ENCODE measurements at places on chromosomes 5 and 9.

- DNase-seq = peak; percentile 96
Observed at GRCh38 chr9:125746017-125746773, 978 bp upstream of the PBX3 start.

DNA sequence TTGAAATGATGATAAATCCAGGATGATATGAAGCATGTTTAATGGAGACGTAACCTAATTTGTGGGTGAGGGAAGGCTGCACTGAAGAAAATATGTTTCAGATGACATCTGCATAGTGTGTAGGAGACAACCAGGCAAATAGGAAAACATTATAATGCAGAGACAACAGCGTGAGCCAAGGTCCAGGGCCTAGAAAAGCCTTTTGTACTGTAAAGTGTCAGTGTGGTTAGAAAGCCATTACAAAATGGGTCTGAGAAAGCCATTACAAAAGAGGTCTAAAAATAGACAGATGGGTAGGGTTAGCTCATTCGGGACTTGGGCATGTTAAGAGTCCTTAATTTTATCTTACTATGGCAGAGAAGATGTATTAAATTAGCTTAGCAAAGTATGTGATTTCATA lies 14.9 kb upstream of the GABRG2 start:
- no peak for DNase-seq

DNA sequence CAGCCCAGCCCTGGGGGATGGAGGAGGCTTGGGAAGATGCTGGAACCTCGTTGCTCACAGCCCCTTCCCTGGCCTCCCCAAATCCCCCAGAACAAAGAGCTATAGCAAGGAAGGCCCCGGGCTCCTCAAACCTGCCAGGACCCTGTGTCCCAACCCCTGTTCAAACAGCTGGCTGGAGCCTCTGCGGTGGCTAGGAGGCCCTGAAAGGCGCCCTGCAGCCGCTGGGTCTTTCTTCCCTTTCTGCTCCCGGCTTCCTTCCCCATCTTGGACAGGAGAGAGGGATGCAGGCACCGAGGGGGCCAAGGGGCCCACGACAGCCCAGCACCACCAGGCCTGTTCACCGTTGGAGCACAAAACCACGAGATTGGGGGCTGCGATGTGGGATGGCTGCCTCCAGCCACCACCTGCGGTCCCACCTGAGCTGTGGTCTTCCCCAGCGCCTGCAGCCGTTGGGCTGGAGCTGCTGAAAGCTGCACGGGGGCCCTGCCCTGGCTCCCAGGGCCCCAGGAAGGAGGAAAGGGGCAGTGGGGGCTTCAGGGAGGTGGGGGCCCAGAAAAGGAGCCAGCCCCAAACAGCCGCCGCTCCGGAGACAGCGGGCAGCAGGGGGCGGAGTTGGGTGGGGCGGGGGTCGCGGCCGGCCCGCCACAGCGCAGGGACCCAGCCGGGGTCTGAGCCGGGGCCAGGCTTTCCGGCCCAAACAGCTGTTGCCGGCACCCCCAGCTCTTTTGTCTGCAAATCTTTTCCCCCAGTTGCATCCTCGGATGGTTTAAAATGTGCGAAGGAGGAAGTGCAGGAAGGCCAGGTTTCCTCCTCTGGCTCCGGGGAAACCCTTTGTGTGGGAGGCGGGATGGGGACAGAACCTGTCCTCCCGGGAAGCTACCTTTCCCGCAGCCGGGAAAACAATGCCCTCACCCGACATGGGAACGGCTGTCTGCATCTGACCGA lies 16.1 kb downstream of the NOTCH1 start:
- no peak for DNase-seq

DNA sequence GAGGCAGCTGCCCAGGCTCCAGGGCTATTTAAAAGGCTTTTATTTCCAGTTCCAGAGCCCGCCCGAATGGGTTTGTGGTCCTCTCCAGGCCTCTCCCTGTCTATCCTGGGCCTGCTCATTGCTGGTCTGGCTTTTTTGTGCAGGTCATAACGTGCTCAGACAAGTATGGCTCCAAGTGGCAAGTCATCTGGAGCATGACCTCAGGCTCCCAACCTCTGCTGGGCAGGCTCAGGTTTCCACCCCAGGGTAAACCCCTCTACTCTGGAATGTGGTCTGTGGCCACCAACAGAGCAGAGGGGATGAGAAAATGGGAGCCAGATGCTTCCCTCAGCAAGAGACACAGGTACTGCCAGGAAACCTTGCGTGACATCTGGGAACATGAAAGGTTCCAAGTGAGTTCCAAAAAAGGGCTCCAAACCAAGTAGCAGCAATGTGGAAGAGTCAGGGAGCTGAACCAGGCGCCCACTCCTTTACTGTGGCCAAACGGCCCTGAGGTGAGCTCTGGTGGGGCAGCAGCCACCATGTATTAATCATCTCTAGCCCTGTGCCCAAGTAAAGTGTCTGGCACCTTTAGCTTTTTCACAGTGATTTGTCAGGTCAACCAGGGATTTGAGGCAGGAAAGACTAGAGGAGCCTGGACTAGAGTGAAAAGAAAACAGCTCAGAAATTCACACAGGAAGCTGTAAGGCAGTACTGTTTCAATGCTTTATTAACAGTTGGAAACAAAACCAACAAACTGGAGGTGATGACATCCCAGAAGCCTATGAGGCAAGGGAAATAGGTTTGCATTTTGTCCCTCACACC lies 25.7 kb downstream of the PCDHGC5 start:
- no peak for DNase-seq

GRCh38 chr5:17127743-17128231 lies 89.6 kb upstream of the BASP1 start:
- no peak for DNase-seq

GRCh38 chr5:93794954-93795353 lies 53.6 kb upstream of the POU5F2 start:
- DNase-seq = no peak

DNA sequence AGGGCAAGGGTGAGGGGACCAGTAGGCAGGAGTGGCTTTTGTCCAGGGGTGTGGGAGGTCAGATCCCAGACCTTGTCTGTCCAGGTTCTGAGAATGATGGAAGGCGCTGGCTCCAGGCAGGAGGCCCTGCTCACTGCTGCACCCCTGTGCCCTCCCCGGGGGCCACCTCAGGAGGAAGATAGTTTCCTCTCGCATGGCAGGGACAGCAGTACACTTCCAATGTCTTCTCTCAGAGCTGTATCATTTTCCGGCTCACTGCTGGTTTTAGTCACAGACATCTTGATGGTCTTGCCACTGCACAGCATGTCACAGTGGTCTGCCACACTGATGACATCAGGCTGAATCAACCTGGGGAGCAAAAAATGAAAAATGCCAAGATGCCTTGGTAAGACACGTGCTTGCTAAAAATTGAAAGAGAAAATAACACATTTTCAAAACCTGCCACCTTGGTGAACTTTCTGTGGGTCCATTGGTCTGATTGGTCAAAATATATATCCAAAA lies 3.3 kb upstream of the SLC6A3 start:
- peak; percentile 5 for DNase-seq

DNA sequence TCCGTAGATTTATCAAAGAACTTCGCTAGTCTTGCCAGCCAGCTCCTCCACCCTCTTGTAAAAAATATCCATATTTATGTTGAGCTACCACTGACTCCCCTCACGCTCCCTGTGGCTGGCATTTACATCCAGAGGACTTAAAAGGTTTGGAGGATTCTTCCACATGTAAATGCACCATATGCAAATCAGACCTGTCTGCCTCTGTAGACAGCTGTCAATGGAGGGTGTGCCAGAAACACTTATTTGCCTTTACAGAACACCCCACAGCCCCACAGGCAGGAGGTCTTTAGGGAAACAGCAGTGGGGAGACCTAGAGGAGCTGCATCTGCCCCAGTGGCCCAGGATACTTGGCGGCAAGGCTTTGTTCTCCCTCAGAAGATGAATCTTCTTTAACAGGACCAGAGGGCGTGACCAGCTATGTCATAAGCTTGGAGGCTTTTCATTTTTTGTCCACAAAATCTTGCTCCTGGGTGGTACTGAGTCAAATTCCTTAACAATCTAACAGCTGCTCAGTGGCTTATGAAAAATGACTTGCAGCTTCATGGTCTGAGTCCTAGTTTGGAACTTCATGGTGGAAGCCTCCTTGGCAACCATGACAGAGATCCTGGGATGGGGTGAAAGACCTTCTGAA lies 535.8 kb downstream of the EBF1 start:
- no peak for DNase-seq
